CD4-positive, alpha-beta T cell (primary cell): ENCODE measurements at places on chromosomes 2 and 18. TPM values are rescaled to one million over a fixed set of nuclear protein-coding genes. Genes with fewer than 3 reads are reported as not detected.

- no peak for DNase-seq
Observed at GRCh38 chr18:33101316-33101715, 328.5 kb upstream of the KLHL14 start.

The KCNG2 gene
- total RNA-seq = not detected

GRCh38 chr2:234771980-234772732 lies 179.7 kb upstream of the SH3BP4 start:
- no peak for DNase-seq

DNA sequence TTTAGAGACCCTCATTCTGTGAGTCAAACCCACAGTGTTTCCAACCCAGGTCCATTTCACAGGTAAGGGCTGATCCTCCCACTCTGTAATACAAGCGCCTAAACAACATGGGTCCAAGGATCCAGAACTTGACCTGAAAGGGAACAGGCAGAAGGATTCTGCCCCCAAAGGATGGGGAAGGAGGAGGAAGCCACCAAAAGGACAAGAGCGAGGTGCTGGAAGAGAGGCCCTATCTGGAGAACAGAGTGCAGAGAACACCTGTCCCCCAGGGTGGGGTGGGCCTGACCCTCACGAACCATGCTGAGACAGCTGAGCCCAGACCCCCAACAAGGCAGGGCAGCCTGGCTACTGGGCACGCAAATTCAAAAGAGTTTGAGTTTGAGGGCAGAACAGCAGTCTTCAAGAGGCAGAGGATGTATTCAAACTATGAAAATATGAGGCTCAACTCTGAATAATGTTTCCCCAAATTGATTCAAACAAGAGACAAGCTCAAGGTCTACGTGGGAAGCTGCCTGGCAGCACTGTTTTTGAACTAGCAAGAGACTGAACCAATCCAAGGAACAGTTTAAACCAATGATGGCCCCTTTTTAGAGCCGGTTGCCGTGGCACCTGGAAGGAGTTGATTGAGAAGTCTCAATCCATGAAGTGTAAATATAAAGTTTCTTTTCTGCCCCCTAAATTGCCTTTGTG lies 212.7 kb downstream of the ALPK2 start:
- DNase-seq = no peak

GRCh38 chr2:37782721-37783371 lies 111.4 kb upstream of the CDC42EP3 start:
- no peak for DNase-seq
